ENCODE measurements at places on chromosomes 1 and 21.

DNA sequence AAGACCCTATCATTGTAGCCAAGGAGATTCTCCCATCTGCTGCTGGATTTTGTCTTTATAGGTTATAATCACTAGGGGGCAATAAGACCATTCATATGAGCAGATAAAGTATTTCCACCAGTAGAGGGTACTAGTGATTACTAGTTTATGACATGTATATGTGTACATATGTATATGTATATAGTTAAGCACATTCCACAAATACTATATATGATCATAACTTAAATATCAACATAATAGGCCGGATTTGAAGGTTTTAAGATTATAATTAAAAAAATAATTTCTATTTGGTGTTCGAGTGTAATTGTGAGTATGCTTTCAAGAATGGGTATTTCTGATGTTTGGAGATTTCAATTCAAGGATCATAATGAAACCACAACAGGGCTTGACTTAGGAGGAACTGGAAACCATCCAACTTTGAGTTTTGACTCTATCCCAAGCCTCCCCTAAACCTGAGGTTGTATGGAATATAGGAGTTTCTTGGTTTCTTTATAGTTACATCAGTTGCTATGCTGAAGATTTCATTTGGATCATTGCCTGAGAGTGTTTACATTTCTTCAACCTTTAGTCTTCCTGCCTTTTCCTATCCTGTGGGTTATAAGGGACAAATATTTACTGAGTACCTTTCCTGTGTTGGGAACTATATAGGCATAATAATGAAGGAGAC lies 16.9 kb downstream of the TCEANC2 start:
- peak; percentile 53 for DNase-seq

- no peak for DNase-seq
Measured at GRCh38 chr1:67078291-67078690, 24.3 kb upstream of the SLC35D1 start.

GRCh38 chr1:32894681-32895080 lies 6.5 kb downstream of the TMEM54 start:
- no peak for DNase-seq

GRCh38 chr1:228850141-228851100 lies 115.1 kb downstream of the RHOU start:
- DNase-seq: no peak

DNA sequence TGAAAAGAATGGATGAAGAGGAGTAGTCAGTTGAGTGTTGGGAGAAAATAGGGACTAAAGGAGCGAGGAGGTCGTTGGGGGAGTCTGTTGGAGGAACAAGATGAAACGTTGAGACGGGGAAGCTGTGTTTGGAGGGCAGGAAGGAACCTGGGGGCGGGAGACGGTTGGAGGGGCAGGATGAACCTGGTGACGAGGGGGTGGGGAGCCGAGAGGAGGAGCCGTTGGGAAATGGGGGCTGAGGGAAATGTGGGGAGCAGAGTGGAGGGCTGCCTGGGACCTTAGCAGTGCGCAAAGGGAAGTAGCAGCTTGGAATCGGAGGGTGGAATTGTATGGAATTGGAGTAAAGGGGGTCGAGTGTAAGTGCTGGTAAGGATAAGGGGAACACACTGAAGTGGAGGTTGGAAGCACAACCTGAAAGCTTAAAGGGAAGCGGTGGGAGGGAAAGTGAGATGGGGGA lies 630 bp downstream of the MTF2 start:
- peak; percentile 43 for DNase-seq

GRCh38 chr1:94284476-94284875 lies 47.1 kb upstream of the ARHGAP29 start:
- DNase-seq: no peak

DNA sequence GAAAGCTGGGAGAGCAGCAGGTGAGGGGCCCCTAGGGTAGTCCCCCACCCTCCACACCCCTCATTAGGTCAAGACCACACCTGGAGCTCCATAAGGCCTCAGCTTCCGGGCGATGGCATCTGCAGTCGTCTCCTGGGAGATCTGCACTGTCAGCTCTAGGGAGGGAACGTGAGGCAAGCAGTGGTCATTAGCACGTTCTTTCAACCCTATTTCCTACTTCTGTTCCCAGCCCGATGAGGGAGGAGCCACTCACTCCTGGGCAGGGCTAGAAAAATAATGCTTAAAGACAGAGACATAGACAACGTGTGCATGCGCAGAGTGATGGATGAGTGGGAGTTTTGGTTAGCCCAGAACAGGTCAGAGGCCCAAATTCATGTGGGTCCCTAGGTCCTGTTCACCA lies 9.7 kb downstream of the KDF1 start:
- no peak for DNase-seq

DNA sequence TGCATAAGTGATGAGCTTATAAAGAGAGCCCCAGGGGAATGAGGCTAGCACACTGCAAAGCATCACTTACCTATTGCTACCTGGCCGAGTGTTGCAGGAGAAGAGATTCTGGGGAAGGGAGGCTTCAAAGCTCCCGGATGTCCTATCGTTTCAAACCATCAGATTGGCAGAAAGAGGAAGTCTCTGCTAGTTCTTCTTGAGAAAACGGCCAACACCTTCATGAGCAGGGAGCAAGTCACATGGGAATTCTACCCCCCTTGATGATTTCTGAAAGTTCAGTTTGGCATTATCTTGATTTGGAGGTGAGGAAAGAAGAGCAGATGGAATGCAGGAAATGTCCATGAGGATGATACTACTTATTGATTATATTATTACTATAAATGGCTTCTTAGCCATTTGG lies 16.2 kb downstream of the SYF2 start:
- no peak for DNase-seq

DNA sequence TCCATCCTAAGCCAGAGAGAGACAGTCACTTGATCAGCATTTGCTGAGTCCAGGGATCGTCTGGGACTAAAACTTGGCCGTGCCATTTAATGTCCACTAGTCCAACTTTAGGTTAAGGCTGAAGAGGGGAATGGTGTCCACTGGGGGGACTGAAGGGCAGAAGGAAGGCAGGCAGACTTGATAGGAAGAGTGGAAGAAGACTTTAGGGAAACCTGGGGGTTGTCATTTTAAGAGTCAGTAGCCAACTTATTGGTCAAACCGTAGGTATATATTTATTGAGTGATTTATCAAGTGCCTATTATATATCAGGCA lies 1.3 kb upstream of the LMOD1 start:
- DNase-seq: no peak

DNA sequence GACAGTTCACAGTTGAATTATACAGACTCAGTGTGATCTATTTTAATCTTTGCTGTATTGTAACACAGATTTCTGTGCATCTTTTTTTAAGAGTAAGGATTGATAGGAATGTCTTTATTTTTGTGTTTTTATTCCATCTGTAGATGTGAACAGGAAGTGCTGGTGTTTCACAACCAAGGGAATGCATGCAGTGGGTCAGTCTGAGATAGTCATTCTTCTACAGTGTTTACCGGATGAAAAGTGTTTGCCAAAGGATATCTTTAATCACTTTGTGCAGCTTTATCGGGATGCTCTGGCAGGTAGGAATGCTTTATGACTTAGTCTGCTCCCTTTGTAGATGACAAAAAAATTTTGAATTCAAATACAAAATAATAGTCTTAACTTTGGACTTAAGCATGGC lies 84.5 kb downstream of the CC2D1B start:
- DNase-seq: no peak

DNA sequence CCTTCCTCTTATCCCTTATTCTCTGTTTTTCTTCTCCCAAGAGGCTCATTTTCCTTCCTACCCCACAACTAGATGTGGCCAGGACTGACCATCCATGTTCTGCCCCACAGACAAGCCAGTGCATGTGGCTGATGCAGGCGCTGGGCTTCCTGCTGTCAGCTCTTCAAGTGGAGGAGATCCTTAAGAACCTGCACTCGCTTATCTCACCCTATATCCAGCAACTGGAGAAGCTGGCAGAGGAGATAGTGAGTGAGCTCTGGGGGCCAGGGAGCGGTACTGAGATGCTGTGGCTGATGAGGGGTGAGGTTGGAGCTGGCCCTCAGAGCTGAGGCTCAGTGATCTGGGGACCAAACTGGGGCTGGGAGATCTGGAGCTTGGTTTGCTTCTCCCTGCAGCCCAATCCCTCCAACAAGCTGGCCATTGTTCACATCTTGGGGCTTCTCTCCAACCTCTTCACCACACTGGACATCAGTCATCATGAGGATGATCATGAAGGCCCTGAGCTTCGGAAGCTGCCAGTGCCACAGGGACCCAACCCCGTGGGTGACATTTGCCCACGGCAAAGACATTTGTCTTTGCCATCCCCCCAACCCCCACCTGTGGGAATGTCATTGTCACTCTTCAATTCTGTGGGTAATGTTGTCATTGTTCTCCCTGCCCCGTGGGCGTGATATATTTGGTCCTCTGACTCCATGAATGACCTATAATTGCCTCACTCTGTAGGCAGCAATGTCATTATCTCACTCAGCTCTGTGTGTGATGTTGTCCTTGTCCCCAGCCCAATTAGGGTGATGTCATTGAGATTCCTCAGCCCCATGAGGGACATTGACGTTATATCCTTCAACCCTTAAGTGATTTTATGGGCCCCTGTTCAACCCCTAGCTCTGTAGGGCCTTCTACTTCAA lies 11.2 kb upstream of the DPH2 start:
- DNase-seq: no peak

- no peak for DNase-seq
Measured at GRCh38 chr21:31659286-31659535, 282 bp upstream of the SOD1 start.

DNA sequence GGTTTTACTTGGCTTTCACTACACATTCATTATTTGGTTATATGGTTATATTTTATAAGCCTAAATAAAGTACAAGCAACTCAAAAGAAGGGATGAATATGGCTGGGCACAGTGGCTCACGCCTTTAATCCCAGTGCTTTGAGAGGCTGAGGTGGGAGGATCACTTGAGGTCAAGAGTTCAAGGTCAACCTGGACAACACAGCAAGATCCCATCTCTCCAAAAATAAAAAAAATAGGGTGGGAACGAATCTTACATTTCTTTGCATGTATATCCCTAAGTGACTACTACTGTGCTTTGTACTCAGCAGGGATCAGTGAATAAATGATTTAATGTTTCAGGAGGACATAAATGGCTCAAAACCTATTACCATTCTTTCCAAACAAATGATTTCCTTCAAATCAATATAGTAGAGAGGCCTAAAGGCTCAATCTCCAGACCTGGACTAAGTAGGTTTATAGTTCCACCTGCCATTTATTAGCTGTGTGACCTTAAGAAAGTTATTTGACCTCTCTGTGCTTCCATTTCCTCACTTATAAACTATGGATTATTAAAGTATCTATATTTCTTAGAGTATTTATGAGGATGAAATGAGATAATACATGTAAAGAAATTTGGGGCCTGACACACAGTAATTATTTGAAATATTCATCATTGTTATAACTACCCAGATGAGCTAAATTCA lies 28.3 kb downstream of the TGFBR3 start:
- DNase-seq: no peak

GRCh38 chr1:182794676-182795201 lies 5.2 kb downstream of the NPL start:
- no peak for DNase-seq

DNA sequence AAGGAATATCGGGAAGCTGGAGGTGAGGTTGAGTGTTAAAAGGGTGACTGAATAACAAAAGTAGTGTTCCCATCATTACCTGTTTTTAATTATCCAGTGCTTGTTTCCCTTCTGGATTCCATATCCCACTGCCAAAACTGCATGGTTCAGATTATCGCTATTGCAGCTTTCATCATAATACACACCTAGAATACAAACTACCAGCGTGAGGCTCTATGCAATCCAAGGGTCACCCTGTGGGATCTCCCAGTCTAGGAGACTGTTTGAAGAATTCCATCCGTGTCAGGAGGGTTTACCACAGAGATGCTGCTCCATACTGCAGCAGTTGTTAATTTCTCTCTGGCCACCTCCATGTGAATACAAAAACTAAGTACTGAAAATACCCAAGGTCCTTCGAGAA lies 9.0 kb downstream of the CTSK start:
- no peak for DNase-seq

DNA sequence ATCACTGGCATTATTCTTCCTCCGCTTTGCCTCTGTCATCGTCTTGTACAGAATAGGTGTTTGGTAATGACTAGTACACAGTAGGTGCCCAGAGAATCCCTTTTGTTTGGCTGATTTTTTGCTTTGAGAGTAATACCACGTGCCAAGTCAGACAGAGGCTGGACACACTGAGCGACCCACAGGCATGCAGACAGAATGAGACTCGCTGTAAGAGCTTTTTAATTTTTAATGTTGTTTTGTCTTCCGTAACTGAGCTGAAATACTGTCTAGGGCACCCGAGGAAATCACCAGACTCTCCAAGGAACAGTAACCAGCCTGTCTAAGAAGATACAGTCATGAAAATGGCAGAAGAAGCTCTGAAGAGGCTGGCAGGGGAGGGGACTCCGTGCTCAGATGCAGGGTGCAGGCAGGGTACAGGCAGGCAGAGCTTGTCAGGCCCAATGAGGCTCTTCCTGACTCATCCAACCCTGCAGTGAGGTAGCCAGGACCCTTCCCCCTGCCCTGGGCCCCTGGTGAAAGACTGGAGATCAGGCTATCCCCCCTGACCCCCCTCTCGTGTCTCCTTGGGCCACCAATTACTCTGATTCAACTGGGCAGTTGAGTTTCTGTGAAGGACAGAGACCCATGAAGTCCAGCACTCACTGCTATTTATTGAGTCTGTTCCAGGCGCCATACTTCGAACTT lies 60.1 kb upstream of the ECE1 start:
- no peak for DNase-seq

- DNase-seq: no peak
Measured at GRCh38 chr1:101723415-101723814, 273.3 kb downstream of the OLFM3 start.

DNA sequence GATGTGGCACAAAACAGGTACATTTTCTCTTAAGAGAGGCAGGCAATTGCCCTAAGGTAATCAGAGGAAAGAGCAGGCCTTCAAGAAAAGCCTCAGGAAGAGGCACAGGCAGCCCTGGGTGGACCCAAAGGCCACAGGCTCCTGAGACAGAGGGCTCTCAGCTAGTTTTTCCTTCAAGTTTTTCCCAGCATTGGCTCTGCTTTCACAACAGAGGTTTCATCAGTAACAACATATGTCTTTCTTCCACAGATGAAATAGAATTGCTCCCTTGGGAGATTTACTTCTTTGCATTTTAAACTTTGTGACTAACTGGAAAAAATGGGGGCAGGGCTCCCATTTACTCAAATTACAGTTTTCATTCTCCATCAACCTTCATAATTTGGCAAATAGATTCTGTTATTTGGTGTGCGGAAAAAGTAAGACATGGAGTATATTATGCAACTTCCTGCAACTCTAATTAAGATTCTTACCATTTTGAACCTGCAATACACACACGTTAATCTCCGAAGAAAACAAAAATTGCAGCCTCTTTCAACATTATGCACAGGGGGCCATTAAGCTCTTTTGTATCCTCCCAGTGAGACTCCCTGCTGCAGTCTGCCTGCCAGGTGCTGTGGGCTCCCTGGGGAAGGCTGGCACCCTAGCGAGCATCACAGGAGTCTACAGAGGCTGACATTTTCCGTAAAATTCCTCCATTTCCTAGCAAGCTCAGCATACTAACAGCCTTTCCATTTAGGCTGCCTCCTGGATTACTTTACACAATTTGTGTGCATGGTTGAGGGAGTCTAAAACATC lies 282.3 kb downstream of the USH2A start:
- no peak for DNase-seq

All from activated CD4-positive, alpha-beta T cell treated with anti-CD3 and anti-CD28 coated beads, Interleukin-2, amount 50 U/mL, for 16 hours (primary cell).